ENCODE measurements at places on chromosomes 4 and X.

GRCh38 chr4:38611676-38612075 lies 52.3 kb upstream of the KLF3 start:
- DNase-seq, result no peak

- peak; percentile 22 for DNase-seq
Measured at GRCh38 chr4:2570551-2571222, 34.2 kb downstream of the FAM193A start.

DNA sequence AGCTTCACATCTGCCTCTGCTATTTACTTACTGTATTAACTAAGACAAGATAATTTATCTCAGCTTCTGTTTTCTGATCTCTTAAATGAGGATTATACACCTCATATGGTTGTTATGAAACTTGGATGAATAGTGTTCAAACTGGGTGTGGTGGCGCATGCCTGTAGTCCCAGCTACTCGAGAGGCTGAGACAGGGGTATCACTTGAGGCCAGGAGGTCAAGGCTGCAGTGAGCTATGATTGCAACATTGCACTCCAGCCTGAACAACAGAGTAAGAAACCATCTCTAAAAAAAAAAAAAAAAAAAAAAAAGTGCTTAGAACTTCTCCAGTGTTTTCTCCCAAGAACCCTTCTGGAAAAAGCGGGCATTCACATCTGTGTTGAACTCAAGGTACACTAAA lies 19.8 kb upstream of the KLF3 start:
- DNase-seq, result no peak

DNA sequence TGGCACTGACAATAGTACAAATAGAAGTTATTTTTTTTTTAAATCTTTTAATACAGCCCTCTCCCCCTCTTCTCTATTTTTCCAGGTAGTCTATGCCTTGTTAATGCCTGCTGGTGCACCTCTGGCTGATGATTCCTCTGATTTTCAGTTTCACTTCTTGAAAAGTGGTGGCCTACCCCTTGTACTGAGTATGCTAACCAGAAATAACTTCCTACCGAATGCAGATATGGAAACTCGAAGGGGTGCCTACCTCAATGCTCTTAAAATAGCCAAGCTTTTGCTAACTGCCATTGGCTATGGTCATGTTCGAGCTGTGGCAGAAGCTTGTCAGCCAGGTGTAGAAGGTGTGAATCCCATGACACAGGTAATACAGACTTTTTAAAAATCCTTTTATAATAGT lies 99.1 kb downstream of the USP9X start:
- no peak for DNase-seq

- no peak for DNase-seq
Measured at GRCh38 chrX:109463784-109464183, 18.1 kb downstream of the GUCY2F start.

DNA sequence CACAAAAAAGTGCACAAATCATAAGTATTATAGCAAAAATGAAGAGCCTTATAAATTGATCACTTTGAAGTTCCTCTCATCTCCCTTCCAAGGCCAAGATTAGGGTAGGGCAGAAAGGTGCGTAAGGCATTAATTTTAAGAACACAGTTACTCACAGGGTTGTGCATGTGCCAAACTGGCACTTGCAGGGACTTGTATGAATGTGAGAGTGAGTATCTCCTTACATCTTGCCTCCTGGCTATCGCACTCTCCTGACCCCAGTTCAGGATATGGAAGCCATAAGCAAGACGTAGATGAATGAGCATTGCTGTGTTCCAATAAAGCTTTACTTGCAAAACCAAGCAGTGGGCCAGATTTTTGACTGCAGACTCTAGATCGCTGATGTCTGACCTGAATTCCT lies 510.1 kb upstream of the AADAT start:
- DNase-seq, result no peak

- no peak for DNase-seq
Measured at GRCh38 chr4:66863481-66863880, 681.8 kb downstream of the CENPC start.

DNA sequence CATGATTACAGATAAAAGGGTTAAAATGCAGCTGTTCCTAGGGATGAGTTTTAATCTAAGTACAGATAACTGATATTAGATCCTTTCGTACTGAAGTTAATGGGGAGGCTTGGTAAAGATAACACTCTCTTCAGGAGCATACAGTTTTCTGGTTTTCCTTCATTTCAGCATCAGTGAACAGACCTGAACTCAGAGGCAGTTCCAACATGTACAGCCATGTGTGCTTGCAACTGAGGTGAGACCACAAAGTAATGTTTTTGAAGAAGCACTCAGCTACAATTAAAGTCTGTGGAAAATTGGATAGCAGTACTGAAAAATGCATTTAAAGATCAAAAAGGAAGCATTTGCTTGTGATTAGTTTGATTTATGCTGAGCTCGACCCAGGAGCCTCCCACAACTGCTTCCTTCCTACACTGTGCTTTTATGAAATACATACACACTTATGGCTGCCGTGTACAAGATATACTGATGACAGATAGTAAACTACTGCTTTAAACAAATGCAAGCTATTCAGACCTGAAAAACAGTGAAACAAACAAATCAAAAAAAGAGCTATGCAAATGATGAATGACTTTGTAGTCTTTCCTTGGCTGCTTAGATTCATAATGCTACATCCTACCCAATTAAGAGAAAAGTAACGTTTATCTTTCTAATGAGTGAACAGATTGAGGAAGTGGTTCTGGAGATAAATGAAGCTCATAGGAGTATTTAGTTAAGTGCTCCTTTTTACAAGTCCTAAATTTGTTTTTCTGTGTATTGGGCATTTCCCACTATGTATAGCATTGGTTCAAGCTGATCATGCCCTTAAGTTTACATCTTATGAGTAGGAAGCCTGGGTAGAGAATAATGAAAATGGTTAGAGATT lies 68.4 kb downstream of the PDLIM5 start:
- DNase-seq, result no peak

DNA sequence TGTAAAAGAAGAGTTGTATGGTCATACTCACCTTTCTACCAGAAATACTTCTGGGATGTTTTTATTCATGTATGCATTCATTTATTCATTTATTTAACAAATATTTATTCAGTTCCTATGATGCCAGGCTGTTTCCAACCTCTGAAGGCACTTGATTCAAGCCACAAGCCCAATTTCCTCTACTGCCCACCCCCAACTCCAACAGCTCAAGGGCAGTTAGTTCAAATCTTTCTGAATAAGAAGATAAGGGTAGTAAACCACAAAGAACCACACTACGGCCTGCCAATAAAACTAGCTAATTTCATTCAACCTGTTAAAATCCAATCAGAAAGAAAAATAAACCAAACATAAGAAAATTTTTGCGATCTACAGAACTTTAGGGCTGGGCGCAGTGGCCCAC lies 31.2 kb downstream of the LRBA start:
- DNase-seq, result no peak

DNA sequence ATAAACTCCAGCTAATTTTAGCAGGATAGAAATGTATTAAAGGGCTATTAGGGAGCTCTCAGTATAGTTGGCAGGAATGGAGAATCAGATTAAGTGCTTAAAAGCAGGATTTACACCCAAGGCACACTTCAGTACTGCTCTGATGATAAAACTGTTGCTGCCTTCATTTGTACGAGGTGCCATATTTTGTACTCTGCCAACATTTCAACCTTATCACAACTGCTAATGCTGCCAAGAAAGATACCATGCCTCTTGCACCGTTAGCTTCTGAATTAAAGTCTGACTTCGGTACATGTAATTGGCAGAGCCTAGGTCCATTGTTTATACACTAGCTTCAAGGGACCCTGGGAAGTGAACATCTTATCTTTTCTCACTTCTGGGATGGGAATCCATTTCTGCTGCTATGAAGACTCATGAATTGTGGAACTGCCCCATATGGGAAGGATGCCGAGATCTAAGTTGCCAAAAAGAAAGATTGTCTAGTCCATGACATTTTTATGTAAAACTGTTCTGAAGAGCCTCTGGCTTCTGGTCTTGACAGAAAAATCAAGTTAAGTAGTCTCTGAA lies 624.0 kb upstream of the IGFBP7 start:
- no peak for DNase-seq

GRCh38 chr4:83639849-83640493 lies 104.1 kb downstream of the GPAT3 start:
- DNase-seq, result no peak

- DNase-seq, result no peak
Measured at GRCh38 chrX:13009273-13009672, 34.4 kb downstream of the TMSB4X start.

DNA sequence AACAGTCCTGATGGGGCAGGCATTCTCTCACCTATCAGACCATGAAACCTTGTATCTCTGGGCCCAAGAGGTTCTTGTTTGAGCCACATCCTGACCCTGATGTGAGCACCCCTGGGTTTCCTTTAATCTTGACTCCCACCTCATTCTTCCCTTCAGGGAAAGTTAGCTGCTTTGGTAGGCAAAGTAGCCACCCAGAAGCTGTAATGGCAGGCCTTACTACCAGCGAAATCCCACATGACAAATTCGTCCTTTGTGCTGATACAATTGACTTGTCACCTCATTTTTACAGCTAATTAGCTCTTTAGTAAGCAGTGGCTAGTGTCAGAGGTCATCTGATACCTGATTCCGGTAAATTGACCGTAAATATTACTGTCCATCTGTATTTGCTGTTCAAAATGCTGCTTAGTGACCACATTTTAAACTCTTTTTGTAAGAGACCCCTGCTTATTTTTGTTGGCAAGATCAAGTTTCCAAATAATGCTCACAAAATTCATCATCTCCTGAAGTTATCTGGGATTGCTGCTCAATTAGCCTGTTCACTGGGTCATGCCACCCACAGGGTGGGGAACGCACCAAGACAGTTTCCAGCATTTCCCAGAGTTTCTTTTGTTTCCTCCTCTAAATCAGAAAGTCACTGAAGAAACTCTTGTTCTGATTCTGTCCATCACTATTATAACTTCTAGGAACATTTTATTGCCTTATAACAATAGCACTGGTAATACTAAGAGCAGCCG lies 329.7 kb downstream of the GPAT3 start:
- DNase-seq, result no peak

DNA sequence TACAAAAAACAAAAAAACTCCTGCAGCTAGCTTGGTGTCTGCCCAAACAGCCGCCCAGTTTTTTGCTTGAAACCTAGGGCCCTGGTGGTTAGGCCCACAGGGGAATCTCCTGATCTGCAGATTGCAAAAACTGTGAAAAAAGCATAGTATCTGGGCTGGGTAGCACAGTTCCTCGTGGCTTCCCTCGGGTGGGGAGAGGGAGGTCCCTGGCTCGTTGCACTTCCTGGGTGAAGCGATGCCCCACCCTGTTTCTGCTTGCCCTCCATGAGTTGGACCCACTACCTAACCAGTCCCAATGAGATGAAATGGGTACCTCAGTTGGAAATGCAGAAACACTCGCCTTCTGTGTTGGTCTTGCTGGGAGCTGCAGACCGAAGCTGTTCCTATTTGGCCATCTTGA lies 18.6 kb upstream of the BRWD3 start:
- no peak for DNase-seq

DNA sequence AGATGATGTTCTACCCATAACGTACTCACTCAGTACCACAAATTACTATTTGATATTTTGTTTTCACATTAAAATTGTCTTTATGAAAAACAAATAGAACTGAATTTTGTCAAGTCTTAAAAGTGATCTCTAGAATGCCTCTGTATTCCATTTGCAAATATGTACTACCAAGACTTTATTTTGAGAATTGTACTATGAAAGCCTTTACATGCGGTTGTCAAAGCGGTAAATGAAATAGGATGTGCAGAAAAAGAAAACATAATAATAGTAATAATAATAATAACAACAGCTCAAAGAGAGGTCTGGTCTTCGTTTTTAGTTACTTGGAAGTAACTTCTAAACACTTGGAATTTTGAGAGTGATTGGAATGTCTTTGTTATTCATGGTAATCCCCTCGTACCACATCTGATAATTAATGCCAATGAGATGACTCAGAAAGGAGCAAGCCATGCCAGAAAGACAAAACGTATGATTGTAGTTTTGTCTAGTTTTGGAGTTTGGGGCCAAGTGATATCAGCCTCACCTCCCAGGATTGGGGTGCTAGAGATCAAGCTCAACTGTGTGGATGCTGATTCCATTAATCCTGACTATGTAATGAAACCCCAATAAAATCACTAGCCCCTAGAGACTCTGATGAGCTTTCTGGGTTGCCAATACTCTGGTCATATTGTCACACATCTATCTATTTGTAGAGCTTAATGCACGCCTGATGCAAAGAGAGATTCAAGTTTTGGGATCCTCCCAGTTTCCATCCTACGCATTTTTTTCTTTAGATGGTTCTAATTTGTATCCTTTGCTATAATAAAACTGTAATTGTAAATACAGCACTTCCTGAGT lies 20.2 kb upstream of the CTSO start:
- no peak for DNase-seq

DNA sequence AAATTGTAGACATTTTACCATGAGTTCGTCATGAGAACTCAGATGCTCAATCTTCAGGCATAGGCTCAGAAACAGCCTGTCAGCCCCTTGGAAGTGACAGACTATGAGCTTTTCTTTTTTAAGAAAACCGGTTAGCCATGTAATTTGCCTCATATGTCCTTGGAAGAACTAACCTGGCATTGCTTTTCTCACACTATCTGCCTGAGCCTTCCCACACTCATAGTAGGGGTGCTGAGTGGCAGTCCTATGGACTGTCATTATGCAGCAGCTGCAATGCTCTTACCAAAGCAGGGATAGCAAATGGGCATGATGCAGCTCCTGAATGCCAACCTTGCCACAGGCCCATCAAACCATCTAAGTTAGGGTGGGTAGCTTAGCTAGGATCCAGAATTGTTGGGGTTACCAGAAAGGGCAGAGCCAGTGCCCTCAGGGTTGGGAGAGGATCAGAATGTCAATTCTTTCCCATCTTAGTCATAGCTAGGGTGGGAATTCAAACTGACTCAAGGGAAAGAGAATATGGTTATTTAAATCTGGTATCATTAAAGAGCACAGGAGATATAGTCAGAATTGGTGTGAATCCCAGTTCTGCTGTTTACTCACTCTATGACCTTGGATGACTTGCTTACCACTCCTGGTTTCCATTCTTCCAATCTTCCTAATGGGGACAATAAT lies 230.6 kb upstream of the CPEB2 start:
- DNase-seq, result no peak

DNA sequence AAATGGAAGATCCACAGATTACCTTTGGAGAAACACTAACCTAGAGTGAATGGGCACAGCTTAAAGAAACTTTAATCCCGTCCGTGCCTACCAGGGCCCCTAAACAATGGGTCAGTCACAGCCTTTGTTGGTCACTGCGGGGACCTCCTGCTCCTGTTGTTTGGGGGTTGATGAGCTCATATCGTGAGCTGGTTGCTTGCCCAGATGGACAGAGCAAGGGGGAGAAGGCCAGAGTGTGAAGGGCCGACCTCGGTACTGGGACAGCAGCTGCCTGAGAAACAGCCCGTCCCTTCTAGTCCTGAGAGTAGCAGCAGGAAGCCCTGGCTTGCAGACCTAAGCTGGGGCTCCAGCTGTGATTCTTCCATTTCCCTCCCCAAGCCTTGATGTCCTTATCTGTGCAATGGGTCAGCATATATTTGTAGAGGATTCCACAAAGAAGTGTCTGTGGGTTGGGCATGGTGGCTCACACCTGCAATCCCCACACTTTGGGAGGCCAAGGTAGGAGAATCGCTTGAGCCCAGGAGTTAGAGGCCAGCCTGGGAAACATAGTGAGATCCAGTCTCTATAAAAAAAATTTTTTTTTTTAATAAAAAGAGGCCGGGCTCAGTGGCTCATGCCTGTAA lies 69.6 kb upstream of the SLC34A2 start:
- DNase-seq, result no peak

- DNase-seq, result no peak
Measured at GRCh38 chr4:9769321-9769720, 12.1 kb upstream of the DRD5 start.

Data from stimulated activated CD4-positive, alpha-beta T cell treated with anti-CD3 and anti-CD28 coated beads, Interleukin-15, amount 100 ng/mL, for 1 hour (primary cell).